ENCODE measurements at places on chromosomes 3 and 15.
A peak's percentile ranks its signal among the peaks of the same experiment; 100 is the strongest.

DNA sequence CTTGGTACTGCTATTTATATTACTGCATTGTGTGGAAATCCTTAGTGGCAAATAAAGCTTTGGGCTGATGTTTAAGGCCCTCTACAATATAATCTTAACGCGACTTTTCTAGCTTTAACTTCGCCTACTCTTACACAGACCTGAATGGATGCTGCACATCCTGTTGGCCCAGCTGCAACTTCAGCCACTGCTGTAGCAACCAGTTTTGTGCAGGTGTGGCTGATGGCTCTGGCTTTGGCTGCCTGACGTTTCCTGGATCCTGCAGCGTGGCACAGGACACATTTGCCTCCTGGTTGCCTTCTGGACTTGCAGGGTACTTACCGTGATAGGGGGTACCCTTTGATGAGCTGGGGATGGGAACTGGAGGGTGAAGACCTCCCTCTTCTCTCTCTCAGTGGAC is 20.2 kb upstream of the ERICH6 start:
- no peak for DNase-seq

DNA sequence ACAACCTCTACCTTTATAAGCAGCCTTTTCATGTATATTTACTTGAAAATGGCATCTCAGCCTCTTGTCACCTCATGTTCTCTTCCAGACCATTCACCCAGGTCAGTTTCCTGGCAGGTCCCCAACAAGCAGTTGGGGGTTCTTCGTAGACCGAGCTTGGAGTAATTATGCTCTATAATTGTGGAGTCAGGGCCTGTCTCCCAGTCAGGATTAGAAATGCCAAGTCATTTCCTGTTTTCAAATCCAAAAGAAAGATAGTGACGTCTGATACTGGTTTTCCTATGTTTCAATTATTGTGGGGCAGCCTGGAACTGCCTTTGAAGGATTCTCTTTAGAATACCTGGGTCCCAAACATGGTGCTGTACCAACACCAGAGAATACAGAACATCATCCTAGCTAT is 430.6 kb downstream of the MECOM start:
- no peak for DNase-seq

- DNase-seq, result no peak
Observed at GRCh38 chr3:64086479-64087252, 63.4 kb upstream of the PSMD6 start.

DNA sequence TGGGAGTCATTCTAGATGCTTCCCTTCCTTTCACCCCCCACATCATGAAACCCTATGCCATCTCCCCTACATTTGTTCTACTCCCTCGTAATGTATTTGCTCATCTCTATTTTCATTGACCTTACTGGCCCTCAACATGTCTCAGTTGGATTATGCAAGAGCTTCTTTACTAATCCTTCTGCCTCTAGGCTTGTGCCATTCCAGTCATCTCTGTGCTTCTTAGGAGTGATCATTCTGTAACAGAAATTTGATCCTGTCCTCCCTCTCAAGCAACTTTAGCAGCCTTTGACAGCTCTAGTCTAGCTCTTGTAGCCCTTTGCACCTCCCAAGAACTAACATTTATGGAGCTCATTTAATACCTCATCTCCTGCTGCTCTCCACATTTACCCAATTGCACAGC is 64.7 kb downstream of the ISL2 start:
- peak; percentile 51 for DNase-seq

- DNase-seq, result no peak
Observed at GRCh38 chr3:129563850-129564535, 21.0 kb downstream of the H1-8 start.

DNA sequence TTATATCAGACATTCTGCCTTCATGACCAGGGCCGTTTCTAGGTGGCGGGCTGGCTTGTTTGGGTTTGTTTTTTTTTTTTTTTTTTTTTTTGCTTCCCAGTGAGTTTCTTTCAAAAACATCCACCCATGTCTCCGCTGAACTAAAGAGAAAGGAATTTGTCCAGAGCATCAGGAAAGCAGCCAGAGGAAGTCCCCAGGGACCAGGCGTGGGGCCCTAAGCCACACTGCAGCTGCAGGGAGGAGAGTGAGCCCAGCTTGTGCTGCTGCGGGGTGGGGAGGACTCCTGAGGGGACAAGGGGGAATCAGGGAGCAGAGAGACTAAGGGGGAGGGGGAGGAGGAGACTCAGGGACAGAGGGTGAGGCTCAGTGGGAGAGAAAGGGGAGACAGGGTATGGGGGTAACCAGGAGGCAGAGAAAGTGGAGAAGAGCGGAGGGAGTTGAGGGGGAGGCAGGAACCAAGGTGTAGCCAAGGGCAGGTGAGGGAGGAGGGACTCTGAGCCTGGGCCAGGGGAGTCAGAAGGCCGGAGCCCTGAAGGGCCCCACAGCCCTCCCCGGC is 49.5 kb downstream of the CYP11A1 start:
- DNase-seq, result no peak

DNA sequence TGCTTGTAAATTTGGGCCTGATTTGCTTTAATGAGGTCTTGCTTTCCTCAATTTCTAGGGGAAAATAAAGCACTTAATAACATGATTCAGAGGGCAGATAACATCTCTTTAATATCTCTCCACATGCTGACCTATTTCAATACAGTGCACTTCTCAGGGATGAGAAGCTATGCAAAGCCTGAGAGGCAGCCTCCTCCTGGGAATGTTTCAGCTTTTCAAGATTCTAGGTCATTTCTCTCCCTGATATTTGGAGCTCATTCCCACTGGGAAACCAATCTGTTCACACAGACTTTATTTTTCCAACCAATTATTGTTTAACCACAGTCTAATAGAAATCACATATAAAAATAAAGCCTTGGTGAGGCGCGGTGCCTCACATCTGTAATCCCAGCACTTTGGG is 67.0 kb upstream of the LSAMP start:
- DNase-seq, result no peak

GRCh38 chr3:7166460-7166859 is 305.5 kb downstream of the GRM7 start:
- no peak for DNase-seq

DNA sequence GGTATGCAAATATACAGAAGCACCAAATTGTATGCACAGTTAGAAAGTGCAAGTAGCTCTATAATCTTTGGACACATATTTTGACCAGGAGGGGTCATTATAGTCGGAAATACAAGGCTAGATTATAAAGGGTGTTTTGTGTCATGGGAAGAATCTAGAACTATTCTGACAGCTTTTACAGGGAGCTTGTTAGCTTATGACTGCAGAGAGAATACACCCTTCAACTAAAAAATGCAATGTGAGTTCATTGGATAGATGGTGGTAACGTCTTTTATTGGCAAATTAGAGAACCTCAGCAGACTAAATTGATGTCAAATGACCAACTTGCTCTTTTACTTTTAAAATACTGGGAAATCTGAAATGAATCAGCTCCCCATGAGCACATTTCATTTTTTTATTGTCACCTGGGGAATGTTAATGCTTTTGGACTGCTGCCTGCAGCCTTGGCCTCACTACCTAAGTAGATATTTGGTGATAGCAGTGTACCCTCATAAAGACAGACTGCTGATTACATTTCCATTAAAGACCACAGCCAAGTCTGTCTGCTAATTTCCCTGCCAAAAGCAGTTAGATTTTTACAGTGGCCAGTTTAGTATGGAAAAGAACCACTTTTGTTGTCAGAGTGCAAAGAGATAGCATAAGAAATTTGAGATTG is 515.9 kb upstream of the DPPA4 start:
- DNase-seq, result no peak

- no peak for DNase-seq
Observed at GRCh38 chr3:69205385-69205784, 83.0 kb upstream of the LMOD3 start.

GRCh38 chr15:77226652-77227051 is 155.7 kb upstream of the TSPAN3 start:
- no peak for DNase-seq

DNA sequence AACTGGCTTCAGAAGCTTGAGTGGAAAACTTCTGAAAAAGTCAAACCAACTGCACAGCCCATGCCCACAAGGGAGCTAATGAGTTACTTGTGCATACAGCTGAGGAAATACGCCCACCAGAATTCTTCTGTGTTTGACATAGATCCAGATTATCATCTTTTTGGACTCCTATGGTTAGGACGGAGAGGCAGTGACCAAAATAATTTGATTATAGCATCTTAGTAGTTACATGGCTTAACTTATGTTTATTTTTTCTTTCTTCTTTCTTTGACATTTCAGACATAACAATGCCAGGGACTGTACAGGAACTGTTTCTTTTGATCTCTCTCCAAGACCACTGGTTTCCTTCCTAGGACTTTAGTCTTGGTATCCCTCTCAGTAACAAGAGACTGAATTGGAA is 246.1 kb upstream of the RASGRP1 start:
- DNase-seq, result no peak

DNA sequence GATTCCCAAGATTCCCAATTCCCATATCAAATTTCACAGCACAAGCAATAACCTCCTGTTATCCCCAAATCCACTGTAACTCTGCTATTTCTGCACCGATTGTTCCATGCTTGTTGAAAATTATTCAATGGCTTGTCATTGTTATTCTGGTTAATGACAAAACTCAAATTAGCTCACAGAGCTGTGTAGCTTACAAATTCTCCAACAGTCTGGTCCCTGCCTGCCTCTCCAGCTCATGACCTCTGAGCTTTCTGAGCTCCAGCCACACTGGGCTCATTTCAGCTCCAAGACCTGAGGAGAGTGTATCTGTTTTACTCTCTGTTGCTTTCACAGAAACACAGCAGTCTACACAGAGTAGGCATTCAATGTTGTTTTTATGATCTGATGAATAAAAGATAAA is 3.3 kb downstream of the DPPA2 start:
- no peak for DNase-seq

GRCh38 chr3:124748560-124749198 is 18.4 kb downstream of the UMPS start:
- no peak for DNase-seq

DNA sequence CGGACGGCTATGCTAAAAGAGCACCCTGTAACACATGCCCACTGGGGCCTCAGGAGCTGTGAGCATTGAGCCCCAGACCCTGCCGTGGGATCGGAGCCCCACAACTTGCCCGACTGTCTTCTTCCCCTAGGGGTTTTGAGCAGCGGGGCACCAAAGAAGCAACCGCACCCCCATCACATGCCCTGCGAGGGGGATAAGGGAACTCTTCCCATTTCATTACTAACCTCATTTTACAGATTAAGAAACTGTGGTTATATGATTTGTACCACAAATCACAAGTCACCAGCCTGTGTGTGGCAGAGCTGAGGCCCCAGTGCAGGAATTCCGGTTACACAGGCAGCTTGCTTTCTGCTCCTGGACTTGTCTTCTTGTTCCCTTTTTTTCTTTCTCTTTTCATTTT is 86.2 kb downstream of the CD47 start:
- peak; percentile 89 for DNase-seq

DNA sequence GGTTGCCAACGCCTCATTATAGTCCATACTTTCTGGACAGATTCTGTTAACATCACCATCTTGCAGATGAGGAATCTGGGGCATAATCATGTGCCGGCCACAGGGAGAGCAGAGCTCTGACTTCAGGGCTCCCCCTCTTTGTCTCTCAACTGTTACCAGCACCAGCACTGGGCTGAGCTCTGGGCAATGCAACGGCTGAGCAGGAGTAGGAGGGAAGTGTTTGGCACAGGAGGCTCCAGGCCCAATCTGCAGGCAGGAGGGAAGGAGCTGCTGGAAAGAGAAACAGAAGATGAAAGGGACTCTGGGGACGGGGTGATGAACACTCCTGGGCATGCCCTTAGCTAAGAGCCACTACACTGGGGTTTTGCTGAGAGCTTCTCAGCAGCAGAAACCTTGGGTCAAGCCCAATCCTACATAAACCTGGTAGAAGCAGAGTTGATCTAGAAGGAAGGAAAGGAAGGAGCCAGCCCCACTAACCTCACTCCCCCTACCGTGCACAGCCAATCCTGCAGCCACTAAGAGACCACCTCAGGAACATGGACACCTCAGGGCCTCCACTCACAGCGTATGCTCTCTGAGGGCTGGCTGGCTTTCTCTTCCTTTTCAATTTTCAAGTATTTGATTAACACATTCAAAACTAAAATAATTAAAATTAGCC is 73.1 kb upstream of the SPATA12 start:
- peak; percentile 5 for DNase-seq

DNA sequence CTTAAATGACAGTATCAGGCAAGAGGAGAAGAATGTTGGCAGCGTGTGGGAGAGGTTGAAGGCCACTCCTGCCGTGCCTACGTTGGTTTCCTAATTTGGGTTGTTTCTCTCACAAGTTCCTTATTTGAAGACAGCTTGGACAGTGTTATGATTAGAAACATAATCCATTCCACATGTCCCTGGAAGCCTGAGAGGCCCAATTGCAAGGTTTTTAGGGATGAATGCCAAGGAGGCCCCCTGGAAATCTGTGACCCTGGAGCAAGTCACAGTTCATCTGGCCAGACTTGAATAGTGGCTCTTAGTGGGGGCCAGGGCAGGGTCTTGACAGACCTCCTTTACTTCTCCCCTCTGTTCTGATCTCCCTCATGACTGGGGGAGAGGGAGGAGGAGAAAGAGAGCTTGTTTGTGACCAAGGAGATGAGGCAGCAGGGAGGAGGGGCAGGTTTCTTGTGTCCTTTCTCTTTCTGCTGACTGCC is 584.4 kb upstream of the TBL1XR1 start:
- peak; percentile 61 for DNase-seq

DNA sequence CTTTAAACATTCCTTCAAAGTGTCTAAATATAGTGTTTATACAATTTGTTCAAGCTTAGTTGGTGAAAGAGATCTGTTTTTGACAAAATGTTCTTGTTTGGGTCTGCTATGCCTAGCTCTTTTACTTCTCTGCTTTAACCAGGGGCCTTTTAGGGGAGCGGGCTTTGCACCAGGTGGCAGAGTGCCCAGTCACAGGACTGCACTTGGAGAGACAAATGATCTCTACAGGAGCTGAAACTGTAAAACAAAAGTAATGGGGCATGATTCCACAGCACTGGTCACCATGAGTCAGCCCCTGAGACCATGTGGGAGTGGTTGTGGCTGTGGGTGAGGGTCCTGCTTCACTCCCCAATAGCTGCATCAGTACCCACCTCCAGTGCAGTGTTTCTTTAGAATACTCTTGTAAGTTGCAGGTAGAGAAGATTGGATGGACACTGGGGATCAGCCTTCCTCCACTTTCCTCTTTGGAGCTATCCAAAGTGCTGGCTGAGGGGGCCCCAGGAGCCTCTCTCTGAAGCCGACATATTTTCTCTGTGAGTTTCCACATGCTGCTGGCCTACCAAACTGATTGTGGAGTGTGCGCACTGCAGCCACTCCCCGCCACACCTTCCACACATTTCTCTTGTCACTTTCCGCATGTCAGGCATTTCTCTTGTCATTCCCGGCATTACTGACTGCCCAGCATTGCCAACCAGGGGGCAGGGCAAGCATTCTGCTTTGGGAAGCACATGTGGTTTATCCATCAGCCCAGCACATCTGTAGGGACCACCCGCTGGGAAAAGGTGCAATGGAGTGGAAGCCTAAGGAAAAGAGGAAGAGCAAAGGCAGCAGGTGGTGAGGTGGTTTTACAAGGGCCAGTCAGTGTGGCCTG is 110.0 kb downstream of the EPHB1 start:
- no peak for DNase-seq

GRCh38 chr3:140092848-140093536 is 158.0 kb downstream of the CLSTN2 start:
- no peak for DNase-seq

Measured in MV-4-11 (cell line).